ENCODE measurements at places on chromosomes 12 and 14.

- peak; percentile 54 for DNase-seq
Measured at GRCh38 chr12:59452746-59453145, 143.1 kb upstream of the SLC16A7 start.

- no peak for DNase-seq
Measured at GRCh38 chr14:102262929-102263462, 42.0 kb downstream of the MOK start.

DNA sequence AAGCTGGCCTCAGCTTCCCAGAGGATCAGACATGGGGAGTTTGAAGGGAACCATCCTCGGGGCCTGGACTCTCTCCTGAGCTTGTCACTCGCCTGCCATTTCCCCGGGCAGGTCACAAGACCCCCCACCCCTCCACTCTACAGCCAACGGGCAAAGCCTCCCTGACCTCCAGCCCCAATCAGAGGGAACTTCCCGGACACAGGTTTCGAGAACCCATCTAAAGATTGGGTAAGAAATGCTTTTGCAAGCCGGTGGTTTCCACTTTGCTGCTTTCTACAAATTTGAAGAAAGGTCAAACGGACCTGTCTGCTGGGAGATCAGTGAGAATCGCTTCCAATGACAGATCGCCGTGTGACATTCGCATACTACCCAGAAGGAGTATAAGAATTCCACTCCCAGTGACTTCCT, 89.6 kb downstream of the SCARB1 start:
- DNase-seq: no peak

GRCh38 chr12:125220404-125221273, 155.4 kb downstream of the AACS start:
- DNase-seq: no peak

- no peak for DNase-seq
Measured at GRCh38 chr12:57367121-57367520, 63.7 kb downstream of the R3HDM2 start.

DNA sequence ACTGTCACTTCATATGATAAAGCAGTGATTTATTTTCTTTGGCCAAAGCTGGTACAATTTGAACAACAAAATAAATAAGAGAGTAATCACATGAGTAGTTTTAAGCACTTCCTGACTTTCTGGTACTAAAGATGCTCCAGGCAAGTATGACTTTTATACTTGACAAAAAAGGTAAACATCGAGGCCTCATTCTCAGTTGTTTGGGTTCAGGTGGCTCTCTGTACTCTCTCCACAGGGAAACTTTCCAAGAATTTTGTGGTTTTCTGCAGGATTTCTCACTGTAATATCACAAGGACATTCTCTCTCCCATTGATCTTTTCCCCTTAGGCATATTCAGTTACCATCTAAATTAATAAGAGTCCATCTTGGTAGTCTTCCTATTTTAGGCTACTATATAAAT, 26.6 kb upstream of the KCNC2 start:
- DNase-seq: no peak

GRCh38 chr12:91370086-91370868, 187.7 kb upstream of the DCN start:
- no peak for DNase-seq

GRCh38 chr14:90903101-90903500, 86.9 kb upstream of the TTC7B start:
- DNase-seq: peak; percentile 41

DNA sequence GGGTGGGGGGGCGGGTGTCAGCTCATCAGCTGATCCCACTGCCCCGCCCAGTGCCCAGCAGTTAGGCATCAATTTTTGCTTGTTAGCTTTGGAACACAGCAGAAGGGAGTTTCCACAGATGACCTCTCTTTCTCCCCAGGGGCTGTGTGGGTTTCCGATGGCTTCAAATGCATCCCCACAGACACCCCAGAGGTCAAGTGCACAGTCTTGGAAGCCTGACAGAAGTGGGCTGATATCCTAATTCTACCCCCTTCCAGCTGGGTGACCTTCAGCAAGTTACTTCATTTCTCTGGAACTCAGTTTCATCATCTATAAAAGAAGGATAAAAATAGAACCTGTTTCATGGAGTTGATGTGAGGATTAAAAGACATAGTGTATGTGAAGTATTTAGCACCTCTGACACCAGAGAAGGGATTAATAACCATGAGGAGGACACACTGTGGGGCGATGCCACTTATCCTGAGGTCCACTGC, 22.0 kb downstream of the TTC9 start:
- peak; percentile 51 for DNase-seq

Measured in NCI-H226 (cell line).